Immature natural killer cell (primary cell): ENCODE measurements at places on chromosomes 5 and 9.

DNA sequence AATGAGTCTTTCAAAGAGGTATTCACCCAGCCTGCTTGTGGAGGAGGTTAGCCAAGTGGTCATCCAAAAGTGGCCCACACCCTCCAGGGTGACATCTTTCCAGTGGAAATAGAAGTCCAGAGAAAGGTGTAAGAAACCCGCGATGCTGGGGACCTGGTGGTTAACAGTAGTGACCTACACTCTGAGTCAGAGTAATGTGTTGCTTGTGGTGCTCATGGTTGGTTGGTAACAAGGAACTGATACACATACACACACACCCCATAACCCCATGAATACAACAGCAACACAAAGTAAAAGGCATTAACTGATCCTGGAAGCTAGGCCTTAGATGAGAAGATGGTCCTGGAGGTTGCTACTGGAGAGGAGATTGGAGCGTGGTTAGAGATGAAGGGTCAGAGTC is 26.9 kb downstream of the MRPS30 start:
- DNase-seq, result no peak

- no peak for DNase-seq
Observed at GRCh38 chr9:3337515-3338225, 188.1 kb downstream of the RFX3 start.

GRCh38 chr9:124776954-124777648 is at the start of gene OLFML2A:
OLFML2A (plus strand) TSS chr9:124777133; CDS start chr9:124777271, 138 bp downstream.
- DNase-seq, result no peak

- no peak for DNase-seq
Observed at GRCh38 chr9:116951588-116952435, 264.7 kb downstream of the TRIM32 start.

DNA sequence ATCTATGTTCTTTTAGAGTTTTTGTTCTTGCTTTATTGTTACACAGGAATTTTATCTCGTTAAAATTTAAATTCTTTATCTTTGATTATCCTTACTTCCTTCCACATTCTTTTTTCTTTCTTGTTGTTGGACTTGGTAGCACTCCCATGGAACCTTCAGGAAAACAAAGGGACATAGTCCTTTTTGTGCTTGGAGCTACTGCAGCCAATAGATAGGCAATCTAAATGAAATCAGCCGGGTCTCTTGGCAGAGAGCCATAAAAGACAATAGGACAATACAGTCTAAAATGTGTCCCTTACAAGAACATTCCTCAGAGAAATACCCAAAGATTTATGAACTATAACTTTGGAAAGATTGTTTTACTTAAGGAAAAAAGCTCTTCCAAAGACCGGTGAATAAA is 548.1 kb upstream of the C9orf72 start:
- DNase-seq, result no peak

DNA sequence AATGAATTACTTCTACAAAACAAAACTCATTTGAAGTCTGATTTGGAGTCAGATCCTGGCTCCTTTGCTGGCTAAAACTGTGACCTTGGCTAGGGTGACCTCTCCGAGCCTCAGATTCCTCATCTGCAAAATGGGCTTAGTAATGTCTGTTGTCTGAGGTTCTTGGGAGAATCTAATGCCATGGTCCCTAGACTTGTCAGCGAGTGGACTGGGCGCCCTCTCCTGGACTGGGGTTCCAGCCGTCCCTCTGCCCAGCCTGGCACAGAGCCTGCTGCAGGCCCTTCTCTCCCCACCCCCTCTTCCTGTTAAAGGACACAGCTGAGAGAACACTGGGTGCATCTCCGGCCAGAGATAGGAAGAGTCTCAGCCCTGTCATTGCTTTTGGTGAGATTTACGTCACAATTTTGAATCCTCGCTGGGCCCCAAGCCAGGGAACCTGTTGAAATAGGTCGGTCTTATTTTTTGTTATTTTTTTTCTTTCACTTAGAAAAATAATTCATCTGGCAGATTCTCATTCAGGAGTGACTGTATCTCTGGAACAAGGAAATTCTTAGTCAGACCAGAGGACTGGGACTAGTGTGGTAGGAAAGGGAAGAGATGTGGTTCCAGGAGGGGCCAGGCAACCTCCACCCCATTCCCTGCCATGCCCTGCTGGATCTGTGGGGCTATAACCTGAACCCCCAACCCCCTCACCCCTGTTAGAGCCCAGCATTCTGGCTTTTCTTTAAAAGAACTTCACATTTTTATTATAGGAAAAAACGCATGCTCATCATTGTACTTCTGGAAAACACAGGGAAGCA is 48.2 kb upstream of the RPL26L1 start:
- peak; percentile 19 for DNase-seq

- DNase-seq, result no peak
Observed at GRCh38 chr5:40033411-40033810, 608.6 kb upstream of the DAB2 start.

- DNase-seq, result no peak
Observed at GRCh38 chr5:140345919-140346347, 470 bp downstream of the HBEGF start.

GRCh38 chr5:61653807-61654580 is 321.9 kb downstream of the ZSWIM6 start:
- no peak for DNase-seq

DNA sequence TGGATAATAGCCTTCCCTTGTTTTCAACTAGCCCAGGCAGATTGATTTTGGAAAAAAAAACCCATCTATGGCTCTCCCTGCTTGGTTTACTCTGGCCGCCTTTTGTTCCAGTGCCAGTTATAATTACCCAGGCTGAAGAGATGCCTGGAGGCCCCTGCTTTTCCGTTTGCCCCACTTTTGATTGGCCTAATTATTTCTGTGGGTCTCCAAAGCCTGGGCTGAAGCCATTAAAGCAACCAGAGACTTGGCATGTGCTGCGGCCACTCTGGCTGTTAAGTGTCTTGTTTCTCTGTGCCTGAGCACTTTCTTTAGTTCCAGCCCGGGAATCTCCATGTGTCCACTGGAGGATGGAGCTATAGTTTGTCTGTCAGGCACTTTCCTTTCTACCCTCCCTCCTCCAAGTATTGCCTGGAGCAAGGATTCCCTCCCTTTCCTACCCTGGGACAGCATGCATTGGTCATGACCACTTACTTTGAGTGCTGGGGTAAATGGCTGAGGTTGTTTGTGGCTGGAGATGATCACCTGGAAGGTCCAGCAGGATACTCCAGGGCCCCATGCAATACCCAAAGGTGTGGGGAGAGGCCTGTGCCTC is 105.1 kb upstream of the CTSL start:
- DNase-seq, result no peak

DNA sequence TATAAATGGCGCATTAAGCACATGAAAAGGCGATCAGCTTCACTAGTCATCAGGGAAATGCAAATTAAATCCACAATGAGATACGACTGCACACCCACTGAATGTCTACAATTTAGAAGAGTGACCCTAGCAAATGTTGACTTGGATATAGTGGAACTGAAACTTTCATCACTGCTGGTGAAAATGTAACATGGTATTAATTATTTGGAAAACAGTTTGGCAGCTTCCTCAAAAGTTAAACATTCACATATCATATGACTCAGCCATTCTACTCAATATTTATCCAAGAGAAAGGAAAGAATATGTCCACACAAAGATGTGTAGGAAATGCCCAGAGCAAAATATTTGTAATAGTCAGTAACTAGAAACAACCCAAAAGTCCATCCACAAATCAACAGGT is 146.5 kb downstream of the LPAR1 start:
- no peak for DNase-seq

GRCh38 chr9:127022913-127023660 is 99.3 kb downstream of the ANGPTL2 start:
- DNase-seq, result no peak

GRCh38 chr5:135891268-135891667 is 4.4 kb downstream of the IL9 start:
- DNase-seq, result no peak

DNA sequence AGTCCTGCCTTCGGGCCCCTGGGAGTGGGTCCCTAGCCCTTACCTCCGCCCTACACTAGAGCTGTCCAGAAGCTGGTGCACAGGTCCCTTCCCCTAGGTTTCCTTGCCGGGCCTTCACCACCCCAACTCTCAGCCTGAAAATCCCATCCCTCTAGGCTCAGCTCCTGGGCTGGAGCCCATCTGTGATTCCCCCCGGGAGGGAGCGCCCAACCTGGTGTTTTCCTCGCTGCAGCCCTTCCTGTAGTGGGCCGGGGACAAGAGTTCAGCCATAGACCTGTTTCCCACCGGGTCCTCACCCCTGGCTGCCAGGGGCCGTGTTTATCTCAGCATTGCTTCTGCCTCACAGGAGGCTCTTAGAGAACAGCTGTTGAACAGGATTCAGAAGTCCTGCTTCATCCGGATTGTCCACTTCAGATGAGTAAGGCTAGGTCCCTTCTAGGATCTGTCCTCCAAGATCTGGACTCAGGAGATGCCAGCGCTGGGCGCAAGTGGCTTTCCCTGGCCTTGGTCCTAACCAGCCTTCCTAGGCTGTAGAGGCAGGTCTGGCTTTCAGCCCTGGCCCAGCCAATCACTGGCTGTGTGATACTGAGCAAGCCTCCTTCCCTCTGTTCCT is 965 bp downstream of the GLIPR2 start:
- DNase-seq, result no peak

GRCh38 chr5:78221964-78222451 is 72.5 kb downstream of the AP3B1 start:
- DNase-seq, result no peak

DNA sequence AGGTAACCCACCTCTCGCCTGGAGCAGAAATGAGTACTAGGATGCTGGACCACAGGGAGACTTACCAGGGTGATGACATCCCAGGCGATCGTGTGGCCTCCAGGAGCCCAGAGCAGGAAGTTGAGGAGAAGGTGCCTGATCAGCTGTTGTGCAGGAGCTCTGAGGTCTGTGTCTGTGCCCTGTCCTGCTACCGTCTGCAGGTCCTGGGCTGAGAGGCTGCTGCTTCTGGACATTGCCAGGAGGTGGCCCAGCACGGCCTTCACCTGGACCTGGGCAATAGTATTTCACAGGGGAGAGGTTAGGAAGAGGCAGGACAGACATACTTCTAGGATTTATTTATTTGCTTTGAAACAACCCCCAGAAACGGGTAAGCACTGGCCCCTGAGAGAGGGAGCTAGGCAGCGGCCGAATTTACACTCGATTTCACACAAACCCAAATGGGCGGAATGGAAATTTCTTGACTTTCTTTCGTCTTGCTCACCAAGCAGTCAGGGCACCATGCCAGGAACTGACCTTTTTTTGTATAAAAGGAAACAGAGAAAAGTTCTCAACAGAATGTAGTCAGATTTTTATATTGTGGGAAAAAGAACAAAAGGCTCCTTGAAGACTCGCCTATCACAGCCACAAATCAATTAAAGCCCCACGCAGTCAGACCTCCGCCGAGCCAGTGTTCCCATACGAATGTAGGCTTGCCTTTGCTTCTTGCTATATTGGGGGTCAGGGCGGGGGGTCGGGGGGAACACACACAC is 210.3 kb downstream of the FANCC start:
- no peak for DNase-seq

DNA sequence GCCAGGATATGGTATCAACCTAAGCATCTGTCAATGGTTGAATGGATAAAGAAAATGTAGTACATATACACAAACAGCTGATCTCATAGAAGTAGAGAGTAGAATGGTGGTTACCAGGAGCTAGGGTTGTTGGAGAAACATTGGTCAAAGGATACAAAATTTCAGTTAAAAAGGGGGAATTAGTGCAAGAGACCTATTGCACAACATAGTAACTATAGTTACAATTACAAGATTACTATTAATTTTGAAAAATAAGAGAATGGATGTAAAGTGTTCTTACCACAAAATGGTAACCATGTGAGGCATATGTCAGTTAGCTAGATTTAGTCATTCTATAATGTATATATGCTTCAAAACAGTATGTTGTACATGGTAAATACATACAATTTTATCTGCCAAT is 28.8 kb upstream of the ELOVL7 start:
- DNase-seq, result no peak

DNA sequence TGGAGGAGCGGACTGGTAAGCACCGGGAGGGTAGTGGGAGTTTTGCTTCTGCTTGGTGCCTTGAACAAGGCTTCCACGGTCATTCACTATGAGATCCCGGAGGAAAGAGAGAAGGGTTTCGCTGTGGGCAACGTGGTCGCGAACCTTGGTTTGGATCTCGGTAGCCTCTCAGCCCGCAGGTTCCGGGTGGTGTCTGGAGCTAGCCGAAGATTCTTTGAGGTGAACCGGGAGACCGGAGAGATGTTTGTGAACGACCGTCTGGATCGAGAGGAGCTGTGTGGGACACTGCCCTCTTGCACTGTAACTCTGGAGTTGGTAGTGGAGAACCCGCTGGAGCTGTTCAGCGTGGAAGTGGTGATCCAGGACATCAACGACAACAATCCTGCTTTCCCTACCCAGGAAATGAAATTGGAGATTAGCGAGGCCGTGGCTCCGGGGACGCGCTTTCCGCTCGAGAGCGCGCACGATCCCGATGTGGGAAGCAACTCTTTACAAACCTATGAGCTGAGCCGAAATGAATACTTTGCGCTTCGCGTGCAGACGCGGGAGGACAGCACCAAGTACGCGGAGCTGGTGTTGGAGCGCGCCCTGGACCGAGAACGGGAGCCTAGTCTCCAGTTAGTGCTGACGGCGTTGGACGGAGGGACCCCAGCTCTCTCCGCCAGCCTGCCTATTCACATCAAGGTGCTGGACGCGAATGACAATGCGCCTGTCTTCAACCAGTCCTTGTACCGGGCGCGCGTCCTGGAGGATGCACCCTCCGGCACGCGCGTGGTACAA is 556 bp downstream of the PCDHGC3 start:
- no peak for DNase-seq

GRCh38 chr5:90830058-90830457 is 271.5 kb downstream of the ADGRV1 start:
- no peak for DNase-seq

DNA sequence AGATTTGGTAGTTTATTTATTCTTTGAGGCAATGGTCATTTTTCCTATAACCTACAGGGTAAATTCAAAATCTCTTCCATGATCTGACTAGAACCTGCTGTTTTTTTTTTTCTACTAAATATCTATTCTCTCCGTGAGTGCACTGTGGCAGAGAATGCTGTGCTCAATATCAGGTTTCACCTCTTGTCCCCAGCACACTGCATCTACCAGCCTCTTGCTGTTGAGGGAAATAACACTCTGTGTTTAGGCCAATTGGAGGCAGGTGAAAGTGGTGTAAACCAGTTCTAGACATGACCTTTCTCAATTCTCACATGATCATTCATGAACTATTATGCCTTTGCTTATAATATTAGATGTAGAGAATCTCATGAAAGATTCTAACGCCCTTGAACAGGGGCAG is 2365.9 kb downstream of the MAT2B start:
- no peak for DNase-seq

DNA sequence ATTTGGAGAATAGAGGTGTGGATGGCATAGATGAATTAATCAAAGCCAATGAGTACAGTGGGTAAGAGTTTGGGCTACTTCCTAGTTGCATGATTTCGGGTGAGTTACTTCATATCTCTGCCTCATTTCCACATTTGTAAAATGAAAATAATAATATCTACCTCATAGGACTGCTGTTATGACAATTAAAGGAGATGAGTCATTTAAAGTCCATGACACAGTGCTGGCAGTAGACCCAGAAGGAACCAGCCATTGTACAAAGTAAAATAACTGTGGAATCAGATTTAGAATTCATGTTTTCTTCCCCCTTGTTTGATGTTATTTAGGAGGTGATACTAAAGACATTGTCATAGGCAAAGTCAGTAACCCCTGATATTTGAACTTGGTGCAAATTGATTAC is 139.5 kb upstream of the SLC27A6 start:
- no peak for DNase-seq

- DNase-seq, result no peak
Observed at GRCh38 chr5:115806986-115807653, 9.3 kb downstream of the CDO1 start.

GRCh38 chr5:39424736-39425637 is at the start of gene DAB2:
DAB2 (minus strand) TSS chr5:39424980; CDS start chr5:39394320, 30,660 bp downstream.
- DNase-seq, result peak; percentile 70
